ENCODE measurements at places on chromosomes 11 and 22.

DNA sequence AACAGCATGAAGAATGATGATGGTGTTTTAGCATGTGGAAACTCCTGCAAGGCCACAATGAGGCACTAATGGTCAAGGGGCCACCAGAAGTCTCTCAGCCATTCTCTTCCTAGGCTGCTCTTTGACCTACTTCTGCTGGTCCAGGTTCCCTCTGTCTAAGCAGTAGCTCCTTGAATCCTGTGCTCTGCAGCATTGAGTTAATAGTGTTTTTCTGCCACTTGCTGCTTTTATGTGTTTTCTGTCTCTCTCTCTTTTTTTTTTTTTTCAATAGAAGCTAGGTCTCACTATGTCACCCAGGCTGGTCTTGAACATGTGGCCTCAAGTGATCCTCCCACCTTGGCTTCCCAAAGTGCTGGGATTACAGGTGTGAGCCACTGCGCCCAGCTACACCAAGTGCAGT is 20.1 kb upstream of the AIFM3 start:
- DNase-seq = no peak

GRCh38 chr11:60862171-60862570 is 5.2 kb upstream of the ZP1 start:
- no peak for DNase-seq

GRCh38 chr11:66050581-66051231 is 1.5 kb upstream of the SF3B2 start:
- DNase-seq = no peak

DNA sequence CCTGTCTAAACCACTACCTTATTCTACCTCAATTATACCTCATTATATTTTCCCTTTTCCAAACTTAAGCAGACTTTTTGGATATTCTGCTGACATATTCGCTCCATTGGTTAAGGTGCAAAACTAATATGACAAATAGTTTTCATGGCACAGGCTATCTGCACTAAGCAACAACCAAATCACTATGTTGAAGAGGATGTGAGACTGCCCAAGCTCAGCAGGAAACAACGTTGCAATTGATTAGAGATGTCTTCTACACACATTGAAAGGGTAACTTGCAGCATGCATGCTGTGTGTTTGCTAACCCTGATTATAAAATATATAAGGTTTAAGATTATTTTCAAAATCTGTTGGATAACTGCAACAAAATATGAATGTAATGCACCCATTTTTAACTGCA is 61.6 kb downstream of the STK33 start:
- DNase-seq = no peak

DNA sequence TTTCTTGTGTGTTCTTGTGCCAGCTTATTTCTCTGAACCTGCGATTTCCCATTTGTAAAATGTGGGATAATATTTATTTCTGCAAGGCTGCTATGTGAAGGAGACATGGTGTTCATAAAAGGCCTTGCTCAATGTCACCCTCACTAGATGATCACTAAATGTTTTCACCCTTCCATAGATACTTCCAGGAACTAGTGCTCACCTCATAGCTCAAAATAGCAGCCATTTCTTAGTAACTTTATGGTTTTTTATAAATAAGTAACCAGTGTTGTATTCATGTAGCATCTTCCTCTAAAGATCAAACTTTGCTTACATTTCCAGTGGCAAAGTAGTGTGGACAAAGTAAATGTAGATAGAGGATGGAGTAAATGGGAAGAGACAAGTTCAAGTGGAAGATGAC is 23.8 kb downstream of the SYTL2 start:
- no peak for DNase-seq

GRCh38 chr11:63017306-63017974 is 1.8 kb upstream of the SLC22A8 start:
- DNase-seq = no peak

GRCh38 chr11:64969209-64969608 is 2.7 kb downstream of the MAJIN start:
- no peak for DNase-seq

DNA sequence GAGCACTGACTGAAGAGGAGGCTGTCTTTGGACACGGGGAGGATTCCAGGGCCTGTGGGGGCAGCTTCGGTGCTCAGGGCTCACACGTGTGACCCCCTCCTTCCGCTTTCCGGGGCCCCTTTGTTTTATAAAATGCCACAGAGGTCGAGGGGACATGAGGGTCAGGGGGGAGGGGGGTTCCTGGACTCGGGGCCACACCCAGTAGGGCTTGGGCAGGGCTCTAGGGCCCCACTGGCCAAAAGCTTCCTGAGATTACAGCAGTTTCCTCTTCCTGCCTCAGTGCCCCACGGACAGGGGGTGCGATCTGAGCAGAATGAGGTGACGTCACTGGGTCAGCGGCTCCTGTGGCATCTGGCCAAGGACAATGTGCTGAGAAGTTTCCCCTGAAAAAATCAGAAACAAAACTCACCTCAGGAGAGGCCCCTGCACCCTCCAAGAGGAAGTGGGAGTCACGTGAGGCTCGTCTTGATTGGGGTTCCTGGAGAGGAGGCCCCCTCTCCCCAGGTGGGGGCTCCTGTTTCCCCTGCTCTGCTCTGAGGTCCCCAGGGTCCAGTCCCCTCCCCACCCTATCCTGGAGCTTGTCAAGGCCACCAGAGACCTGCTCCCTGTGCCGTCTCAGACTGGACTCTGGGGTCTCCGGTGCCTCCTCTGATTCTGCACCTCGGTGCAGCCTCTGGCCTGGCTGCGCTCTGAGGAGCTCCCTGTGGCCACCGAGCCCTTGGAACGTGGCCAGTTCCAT is 6.4 kb upstream of the IFITM3 start:
- DNase-seq = no peak

- no peak for DNase-seq
These were observed 126.5 kb downstream of the RASSF10 start for GRCh38 chr11:13135385-13136271.

- DNase-seq = no peak
These were observed 66.4 kb upstream of the OLFML1 start for GRCh38 chr11:7418906-7419305.

- DNase-seq = no peak
These were observed 75.1 kb downstream of the LRRC4C start for GRCh38 chr11:41384329-41384728.

DNA sequence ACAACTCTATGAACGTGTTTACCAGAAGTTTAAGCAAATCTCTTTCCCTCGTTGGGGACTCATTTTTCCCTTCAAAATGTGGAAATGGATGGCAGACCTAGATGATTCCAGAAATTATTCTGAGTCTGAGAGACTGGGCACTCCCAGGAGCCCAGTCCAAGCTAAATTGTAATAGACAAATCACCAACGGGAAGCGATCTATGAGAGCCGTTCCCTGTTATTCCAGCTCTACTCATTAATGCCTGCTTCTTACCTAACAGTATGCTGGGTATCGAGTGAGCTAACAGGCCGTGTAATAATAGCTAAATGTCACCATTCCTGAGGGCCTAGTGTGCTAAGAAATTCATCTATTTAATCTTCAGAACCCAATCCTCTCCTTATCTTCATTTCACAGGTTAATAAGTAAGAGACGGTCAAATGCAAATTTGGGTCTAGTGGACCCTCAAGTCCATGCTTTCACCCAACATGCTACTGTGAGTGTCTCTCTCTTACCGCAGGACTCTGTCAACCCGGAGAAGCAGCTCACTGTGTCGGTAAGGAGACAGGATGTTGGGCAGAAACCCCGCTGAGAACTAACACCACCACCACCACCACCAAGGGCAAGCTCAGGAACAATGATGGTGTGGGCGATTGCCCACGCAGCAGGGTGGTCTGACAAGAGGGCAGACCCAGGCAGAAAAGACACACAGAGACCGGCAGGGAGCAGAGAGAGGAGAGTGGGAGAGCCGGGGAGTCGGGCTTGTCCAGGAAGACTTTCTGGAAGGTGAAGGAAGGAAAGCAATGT is 57.1 kb upstream of the TIMP3 start:
- DNase-seq = no peak

GRCh38 chr11:115409691-115410220 is 94.5 kb downstream of the CADM1 start:
- no peak for DNase-seq

- no peak for DNase-seq
These were observed 71.7 kb upstream of the CHORDC1 start for GRCh38 chr11:90294526-90294925.

GRCh38 chr11:133930767-133931448 is 25.9 kb downstream of the IGSF9B start:
- DNase-seq = no peak

- DNase-seq = peak; percentile 1
These were observed 1889.7 kb downstream of the LRRC4C start for GRCh38 chr11:39569789-39570188.

DNA sequence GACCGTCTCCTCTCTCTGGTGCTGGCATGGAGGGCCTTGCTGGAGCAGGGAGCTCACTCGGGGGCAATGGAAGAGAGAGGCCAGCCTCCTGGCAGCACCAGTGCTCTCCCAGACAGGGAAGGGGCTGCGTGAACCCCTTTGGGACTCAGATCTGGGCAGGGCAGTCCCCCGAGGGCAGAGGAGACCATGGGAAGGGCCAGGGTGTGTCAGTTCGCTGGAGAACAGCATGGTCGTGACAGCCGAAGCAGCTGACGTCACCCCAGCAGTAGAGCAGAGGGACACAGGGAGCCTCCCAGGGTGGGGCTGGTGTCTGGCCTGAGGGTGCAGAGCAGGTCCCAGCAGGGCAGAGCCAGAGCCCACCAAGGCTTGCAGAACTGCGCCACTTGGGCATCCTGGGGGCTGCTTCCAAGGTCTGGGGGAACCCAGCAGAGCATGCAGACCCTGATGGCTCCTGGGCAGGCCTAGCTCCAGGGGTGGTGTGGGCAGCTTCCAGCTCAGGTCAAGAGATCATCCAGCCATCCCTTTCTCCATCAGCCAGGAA is 71.0 kb upstream of the KCNQ1OT1 start:
- no peak for DNase-seq

GRCh38 chr11:70656252-70656651 is 257.9 kb downstream of the CTTN start:
- DNase-seq = no peak

GRCh38 chr11:75801362-75802020 is 13.5 kb upstream of the UVRAG start:
- DNase-seq = no peak

DNA sequence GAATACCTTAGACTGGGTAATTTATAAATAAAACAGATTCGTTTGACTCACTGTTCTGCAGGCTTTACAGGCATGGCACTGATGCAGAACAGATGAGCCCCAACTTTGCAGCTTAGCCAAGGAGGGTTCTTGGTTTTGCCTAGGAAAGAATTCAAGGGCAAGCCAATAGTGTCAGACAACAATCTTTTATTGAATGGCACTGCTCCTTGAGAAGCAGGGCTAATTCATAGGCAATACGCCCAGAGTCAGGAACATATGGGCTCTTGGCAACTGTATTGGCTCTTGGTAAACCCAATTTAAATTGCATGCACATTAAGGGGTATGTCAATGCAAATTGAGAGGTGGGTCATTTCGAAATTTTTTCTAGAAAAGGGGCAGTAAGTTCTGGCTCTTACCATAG is 87.9 kb downstream of the RAB38 start:
- DNase-seq = no peak

- no peak for DNase-seq
These were observed 238.4 kb downstream of the BRD1 start for GRCh38 chr22:49589301-49589700.

DNA sequence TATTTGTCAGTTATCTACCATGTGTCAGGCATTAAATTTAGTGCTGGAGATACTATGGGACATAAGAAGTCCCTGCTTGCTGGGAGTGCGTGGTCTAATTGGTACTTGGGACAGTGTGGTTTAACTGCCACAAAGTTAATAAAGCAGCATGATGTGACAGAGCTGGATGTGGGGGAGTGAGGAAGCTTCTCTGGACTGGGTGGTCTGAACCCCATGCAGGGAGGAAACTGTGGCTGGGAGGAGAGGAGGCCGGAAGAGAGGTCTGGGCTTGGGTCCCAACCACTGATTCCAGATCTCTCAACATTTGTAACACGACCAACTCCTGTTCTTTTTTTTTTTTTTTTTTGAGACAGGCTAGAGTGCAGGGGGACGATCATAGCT is 37.1 kb downstream of the ST3GAL4 start:
- no peak for DNase-seq

DNA sequence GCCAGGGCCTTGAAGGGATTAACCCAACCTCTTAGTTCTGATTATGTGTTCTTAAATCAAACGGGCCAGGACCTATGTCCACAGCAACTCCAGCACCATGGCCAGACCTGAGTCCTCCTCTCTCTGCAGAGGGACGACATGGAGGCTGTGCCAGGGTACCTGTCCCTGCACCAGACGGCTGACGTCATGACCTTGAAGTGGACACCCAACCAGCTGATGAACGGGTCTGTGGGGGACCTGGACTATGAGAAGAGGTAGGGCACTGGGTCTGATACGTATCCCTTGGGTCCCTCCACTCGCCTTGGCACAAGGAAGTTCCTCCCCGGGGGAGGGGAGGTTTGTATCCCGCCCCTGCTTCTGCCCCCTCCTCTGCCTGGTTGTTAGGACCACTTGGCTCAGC is 53.6 kb downstream of the SGSM1 start:
- DNase-seq = no peak

GRCh38 chr11:8234910-8235309 is 28.8 kb downstream of the LMO1 start:
- no peak for DNase-seq

DNA sequence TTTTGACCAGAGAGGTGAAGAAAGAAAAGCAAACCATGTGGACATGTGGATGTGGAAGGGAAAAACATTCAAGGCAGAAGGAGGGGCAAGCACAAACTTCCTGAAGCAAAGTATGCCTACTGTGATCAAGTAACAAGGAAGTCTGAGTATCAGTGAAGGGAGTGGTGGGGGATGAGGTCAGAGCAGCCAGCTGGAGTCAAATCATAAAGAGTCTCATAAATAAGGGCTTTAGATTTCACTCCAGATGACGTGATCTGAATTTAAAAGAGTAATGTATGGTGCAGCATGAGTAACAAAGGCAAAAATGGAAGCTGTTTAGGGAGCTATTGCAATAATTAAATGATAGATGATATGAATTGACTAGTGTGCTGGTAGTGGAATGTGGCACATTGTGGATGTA is 665.4 kb upstream of the CCDC90B start:
- DNase-seq = no peak

DNA sequence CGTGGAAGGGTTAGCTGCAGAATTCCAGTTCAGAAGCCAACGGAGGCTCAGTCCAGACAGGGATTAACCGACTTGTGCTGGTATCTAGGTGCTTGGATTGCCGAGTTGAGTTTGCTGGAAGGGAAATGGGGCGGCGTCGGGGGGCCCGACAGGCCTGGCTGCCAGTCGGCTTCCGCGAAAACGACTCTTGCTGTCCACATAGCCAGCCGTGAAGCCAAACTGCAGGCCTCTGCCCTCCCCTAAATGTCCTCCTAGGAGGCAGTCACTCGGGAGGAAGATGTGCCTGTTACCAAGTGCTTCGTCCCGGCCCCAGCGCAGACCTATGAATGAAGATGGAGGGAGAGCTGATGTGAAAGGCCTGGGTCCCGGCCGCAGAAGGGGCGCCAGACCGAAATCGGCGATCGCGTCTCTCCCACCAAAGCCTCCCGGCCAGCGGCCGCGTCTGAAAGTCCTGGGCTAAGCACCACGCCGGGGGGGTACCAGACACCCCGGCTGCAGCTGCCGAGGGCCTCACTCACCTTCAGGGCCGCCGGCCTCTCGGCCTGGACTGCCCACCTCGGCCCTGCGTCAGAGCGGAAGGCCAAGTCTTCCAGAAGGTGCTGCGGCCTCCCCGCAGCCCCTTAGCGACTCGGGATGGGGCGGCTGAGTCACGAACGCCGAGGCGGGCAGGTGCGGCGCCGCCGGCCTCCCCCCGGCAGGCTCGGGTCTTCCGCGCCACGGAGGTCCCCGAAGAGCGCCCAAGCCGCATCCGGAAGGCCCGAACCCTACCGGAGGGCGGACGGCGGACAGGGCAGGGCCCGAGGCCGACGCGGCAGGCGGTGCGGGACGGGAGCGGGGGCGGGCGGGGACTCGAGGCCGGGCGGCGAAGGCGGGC is 7.5 kb downstream of the DPAGT1 start:
- no peak for DNase-seq

Data from forelimb muscle (tissue), 1 donor.